ENCODE measurements at places on chromosomes 4 and X.

DNA sequence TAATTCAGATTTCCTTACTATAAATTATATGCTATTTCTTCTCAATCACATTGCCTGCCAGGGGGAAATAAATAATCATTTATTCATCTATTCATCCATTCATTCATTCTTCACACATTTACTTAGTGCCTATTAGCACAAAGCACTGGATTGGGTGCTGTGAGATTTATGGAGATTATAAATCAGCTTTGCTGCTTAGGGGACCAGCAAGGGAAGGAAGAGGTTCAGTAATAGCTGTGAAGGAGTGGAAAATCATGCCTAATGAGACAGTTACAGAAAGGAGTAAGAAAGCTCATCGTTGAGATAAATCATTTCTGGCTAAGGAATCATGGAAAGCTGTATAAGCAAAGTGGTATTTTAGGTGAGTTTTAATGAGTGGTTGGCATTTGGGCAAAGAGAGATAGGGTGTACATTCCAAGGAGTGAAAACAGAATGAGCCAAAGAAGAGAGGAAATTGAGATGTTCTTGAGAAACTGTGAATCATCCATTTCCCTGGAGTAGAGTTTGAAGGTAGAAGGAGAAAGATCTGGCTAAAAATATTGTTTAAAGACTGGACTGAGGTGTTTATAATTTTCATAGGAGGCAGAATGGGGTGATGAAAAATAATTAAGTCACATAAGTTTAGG, 9.6 kb downstream of the ARSJ start:
- DNase-seq: no peak

DNA sequence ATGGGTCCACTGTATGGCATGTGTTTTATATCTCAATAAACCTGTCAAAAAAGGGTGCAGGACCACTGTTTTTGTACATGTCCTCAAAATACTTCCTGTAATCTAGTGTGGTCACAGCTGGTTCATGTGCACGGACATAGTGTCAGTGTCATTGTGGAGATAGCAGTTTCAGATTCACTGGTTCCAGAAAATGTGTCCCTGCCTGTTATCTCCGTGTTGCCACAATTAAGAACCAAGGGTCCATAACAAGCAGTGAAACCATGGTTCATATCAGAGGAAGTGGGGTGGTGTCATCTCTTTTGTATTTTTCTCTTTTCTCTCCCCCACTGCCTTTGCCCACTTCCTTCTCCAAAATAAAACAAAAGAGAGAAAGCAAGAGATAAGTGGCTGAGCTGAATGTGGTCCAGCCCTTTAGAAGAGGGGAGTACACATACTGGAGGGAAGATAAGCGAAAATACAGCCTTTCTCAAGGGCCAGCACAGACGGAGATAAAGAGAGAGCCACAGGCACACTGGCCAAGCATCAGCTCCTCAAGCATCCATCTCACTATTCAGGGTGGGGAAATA, 51.2 kb downstream of the TBL1X start:
- DNase-seq: no peak

GRCh38 chr4:61003301-61003700, 196.8 kb upstream of the ADGRL3 start:
- no peak for DNase-seq

- no peak for DNase-seq
Observed at GRCh38 chrX:7444967-7445366, 297.0 kb upstream of the PUDP start.

GRCh38 chr4:44447563-44448504, 775 bp downstream of the KCTD8 start:
- no peak for DNase-seq

DNA sequence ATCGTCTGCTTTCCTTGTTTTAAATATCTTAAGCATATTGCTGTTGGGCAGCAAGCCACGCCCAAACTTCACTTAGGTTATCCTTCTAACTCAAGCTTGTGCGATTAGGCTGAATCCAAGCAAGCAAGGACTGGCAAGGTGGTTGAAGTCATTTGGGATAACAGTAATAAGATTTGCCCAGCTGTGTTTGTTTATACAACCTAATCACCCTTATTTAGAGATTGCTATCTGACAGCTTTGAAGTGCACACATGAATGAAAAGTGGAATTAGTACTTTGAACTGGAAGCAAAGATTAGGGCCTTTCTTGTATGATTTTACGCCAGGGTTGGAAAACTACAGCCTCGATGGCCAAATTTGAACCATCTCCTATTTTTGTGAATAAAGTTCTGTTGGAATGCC, 182.1 kb downstream of the ASB9 start:
- DNase-seq: no peak

GRCh38 chr4:121226362-121226761, 62.2 kb upstream of the TNIP3 start:
- DNase-seq: no peak

GRCh38 chr4:140056015-140056414, 98.0 kb downstream of the MAML3 start:
- no peak for DNase-seq

GRCh38 chrX:35439034-35439660, 359.0 kb upstream of the MAGEB16 start:
- no peak for DNase-seq

GRCh38 chr4:114986133-114986532, 127.3 kb downstream of the NDST4 start:
- DNase-seq: no peak

DNA sequence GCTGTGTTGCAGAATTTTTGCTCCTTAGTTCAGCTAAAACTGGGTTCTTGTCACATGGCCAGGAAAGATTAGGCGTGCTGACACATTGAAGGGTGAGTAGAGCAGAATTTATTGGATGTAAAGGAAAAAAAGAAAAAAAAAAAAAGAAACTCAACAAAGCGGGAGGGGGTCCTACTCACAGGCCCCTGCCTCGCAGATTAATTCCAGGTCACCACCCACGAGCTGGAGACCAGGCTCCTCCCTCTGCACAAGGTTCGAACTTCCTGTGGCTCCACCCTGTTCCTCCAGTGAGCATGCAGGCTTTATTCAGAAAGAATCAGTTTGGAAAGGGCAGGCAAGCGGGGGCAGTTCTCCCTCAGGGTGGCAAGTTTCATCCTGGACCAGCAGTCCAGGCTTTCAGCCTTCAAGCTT, 17.1 kb downstream of the MGST2 start:
- DNase-seq: no peak

DNA sequence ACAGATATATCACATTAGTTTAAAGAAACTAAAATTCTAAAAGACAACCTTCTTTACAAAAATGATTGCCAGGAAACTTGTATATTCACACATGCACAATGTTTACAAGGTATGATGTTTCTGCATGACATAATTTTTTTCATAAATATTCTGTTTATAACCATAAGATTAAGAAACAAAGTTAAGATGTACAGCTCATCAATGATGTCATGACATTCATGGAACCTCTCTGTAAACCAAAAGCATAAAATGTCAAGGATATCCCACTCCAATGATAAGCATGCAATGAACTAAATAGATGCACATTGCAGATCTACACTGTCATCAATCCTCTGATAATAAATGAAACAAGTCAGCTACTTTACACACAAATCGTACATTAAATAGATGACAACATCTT, 136.0 kb downstream of the MAB21L2 start:
- no peak for DNase-seq

- no peak for DNase-seq
Observed at GRCh38 chr4:144556636-144557035, 89.3 kb upstream of the HHIP start.

GRCh38 chrX:136259543-136259942, 8.3 kb upstream of the MAP7D3 start:
- DNase-seq: no peak

GRCh38 chr4:6647169-6647568, 6.7 kb downstream of the MRFAP1 start:
- no peak for DNase-seq

DNA sequence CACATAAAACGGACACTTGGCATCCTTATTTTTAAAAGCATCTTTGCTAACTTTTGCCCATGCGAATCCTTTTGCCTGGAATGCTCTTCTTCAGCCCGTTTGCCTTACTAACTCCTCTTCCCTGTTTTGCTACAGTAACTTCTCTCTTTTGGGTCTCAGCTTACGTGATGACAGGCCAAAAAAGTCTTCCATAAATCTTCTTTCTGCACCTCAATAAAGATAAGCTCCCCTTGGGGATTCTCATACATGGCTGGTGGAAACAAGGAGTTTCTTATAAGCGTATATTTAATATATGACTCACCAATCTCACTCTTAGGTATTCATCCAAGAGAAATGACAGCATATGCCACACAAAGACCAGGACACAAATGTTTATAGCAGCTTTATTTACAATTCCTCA, 192.7 kb downstream of the RCHY1 start:
- DNase-seq: no peak

- DNase-seq: no peak
Observed at GRCh38 chr4:61067381-61067780, 132.7 kb upstream of the ADGRL3 start.

DNA sequence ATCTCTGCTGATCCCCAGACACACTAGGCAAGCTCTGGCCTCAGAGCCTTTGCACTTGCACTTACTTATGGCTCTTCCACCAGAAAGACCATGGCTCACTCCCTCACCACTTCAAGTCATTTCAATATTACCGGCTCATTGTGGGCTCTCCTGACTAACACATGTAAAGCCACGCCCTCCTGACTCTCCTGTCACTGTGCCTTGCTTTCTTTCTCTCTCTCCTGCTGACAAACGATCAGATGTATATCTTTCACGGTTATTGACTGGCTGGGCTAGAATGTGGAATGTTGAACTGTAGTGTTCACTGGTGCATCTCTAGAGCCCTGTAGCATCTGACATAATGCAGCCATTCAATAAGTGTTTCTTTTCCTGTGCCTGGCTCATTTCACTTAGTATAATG, 425.1 kb downstream of the RAB28 start:
- no peak for DNase-seq

- no peak for DNase-seq
Observed at GRCh38 chrX:66074920-66075879, 35.3 kb upstream of the VSIG4 start.

DNA sequence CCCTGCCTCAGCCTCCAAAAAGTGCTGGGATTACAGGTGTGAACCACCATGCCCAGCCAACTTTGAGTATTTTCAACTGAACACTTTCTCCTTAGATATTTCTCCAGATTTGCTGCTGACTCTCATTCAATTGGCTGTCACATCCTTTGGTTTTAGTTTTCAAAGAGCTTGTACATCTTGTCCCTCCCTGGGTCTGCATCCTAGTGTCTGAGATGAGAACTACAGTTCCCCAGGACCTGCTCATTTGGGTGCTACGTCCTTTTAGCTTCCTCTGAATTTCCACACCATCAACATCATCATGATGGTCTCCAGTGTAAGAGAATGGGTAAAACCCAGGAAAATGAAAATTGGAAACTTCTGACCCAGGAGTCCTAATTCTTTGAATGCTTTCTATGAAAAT, 312.9 kb downstream of the NLGN4X start:
- DNase-seq: no peak

DNA sequence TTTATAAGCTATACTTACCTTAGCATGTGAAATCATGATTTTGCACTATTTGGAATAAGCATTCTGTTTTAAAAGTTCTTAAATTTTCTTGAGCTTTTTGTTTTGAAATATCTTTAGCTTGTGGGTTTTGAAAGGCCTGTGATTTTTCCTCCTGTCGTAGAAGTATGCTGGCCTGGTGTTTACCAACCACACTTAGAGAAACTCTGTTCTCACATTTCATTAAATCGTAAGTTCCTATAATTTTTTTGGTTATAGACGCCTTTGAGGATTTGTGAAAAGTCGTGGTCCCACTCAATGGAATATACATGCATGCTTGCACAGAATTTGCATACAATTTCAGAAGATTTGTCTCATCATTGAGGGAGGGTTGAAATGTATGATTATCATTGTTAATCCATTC, 63.6 kb downstream of the PDLIM5 start:
- no peak for DNase-seq

GRCh38 chr4:181416966-181417365, 826.2 kb upstream of the TENM3 start:
- no peak for DNase-seq

DNA sequence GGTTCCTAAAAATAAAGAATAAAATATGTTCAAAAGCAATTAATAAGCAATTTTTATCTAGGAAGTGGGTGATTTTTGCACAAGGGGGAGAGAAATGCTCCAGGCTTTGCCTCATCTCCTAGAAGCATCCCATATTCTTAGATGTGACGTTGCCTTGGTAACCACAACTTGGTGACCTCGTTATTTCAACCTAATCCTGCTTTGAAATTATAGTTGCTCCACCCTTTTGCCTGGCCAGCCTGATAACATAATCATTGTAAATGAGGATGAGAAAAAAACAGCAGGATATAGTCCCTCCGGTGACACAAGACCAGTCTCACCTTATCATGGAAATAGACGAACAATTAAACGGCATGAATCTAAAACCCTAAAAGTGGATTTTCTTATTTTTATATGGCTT, 194.4 kb downstream of the QDPR start:
- no peak for DNase-seq

GRCh38 chr4:153142700-153143438, 61.4 kb upstream of the TRIM2 start:
- DNase-seq: peak; percentile 17

GRCh38 chr4:23320931-23321587, 568.8 kb downstream of the PPARGC1A start:
- no peak for DNase-seq

GRCh38 chr4:31237233-31237632, 517.1 kb downstream of the PCDH7 start:
- no peak for DNase-seq

GRCh38 chr4:20421603-20421985, 169.9 kb downstream of the SLIT2 start:
- no peak for DNase-seq

DNA sequence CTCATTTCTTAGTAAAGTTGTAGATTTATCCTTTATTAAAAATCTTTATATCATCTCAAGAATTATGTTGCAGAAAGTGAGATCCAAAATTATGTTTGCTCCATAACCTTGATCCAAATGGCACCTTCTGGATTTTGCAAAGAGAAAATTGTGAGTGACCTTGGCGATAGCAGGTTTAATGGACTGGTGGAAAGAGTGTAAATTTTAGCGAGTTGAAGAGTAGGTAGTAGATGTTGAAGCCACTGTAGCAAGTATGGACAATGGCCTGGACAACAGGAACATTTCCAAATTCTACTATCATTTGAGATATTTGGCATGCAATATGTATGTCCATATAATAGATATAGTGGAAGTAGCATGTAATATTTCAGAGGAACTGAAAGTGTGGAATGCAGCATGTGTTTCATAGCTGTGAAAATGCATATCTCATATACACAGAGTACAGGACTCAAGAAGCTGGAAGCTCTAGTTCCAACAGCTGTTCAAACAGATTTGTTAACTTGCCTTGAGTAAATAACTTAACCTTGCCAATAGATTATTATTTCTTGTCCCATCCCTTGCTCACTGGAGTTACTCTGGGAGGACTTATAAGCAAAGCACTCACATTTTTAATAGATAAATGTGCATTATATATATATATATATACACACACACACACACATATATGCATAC, 152.5 kb upstream of the TLL1 start:
- DNase-seq: no peak

- no peak for DNase-seq
Observed at GRCh38 chr4:189656641-189657040, 284.0 kb upstream of the FRG1 start.

GRCh38 chr4:14008494-14008893, 381.0 kb upstream of the BOD1L1 start:
- DNase-seq: no peak

GRCh38 chr4:138992676-138993075, 22.9 kb upstream of the NOCT start:
- no peak for DNase-seq

Measured in stimulated activated CD8-positive, alpha-beta memory T cell treated with anti-CD3 and anti-CD28 coated beads, Interleukin-4, amount 100 ng/mL, for 1 hour (primary cell).